Left ventricle myocardium superior (tissue), 1 donor: ENCODE measurements at places on chromosomes 7 and 10.
A peak's percentile ranks its signal among the peaks of the same experiment; 100 is the strongest.

DNA sequence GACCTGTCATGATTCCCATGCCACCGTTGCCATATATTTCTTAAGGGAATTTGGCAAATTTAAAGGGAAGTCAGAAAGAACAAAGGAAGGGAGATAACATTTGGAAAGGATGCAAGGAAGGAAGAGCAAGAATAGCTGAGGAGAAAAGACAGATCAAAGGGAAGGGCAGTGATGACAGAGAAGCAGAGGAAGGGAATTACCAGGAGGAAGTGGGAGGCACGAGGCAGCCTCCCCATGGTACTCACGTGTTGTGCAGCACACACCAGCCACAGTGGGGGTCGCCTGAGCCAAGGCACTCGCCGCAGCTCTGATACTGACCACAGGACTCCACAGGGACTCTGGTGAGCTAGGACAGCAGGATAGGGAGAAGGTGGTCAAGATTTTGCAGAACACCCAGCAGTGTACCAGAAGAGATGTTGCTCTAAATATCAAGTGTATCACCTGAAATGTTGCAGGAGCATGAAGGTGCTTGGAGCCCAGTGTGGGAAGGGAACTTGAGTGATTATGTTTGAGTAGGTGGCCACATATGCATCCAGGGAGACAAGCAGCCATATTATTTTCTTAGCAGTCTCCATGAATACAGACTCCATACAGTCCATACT lies 335.3 kb downstream of the PLXNA4 start:
- no peak for DNase-seq

DNA sequence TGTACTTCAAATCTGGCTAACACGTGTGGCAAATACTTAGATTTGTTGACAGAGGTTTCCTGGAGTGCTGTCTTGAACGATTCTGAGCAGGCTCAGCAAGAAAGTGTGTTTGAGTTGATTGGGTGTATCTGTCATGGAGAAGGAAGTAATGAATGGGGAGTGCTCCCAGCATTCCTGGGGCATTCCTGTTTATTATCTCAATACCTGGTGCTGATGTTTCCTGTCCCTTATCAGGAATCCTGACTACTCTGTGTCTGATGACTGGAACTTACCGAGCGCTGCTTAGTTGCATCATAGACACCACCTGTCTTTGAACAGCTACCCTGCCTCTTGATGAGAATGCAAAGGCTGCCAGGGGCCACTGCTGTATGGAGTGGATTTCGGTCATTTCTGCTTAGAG lies 41.0 kb upstream of the TMEM248 start:
- DNase-seq, result no peak

- DNase-seq, result no peak
Observed at GRCh38 chr7:17622451-17622850, 317.8 kb downstream of the SNX13 start.

DNA sequence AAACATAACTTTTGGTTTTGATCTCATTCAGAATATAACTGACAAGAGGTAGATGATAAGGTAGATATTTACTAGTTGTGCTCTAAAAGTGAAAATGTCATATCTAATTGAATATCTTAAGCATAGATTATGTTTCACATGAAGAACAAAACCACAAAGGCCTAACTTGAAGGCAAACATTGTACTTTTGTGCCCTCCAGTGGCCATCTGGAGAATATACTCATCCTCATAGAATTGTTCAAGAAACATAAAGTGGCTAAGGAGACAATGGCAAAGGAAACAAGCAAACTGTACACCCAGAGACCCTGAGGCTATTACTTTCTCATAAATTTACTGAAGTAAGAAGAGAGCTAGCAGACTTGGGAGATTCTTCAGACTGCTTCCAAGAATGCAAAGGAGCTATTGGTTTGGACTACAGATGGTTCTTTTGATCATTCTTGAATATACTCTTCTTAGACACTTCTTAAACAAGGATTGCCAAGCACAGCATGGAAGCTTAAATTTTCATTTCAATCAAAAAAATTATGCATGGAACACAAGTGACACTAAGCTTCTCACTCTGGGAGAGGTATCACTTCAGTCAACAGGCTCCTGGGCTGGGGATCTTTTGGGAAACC lies 98.2 kb upstream of the DKK1 start:
- DNase-seq, result no peak

DNA sequence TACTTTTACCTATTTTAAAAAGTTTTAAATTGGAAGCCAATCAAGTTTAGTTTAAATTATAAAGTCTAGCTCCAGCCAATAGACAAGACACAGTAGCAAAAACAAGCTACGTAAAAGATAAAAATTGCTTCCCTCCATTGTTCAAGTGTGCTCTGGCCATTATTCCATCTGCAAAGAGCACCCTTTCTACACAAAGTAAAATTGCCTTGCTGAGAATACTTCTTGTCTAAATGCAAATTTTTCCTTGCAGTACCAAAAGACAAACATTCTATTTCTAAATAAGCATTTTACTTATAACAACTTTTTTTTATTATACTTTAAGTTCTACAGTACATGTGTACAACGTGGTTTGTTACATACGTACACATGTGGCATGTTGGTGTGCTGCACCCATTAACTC lies 75.9 kb upstream of the ZNF746 start:
- no peak for DNase-seq

DNA sequence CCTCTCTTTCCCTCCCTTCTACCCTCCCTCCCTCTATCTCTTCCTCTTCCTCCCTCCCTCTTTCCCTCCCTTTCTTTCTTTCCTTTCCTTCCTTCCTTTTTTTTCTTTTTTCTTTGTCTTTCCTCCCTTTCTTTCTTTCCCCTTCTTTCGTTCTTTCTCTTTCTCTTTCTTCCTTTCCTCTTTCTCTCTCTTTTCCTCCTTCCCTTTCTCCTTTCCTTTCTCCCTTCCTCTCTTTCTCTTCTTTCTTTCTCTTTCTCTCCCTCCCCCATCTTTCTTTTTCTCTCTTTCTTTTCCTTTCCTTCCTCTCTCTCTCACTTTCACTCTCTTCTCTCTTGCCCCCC lies 7.4 kb downstream of the CLDN3 start:
- no peak for DNase-seq

DNA sequence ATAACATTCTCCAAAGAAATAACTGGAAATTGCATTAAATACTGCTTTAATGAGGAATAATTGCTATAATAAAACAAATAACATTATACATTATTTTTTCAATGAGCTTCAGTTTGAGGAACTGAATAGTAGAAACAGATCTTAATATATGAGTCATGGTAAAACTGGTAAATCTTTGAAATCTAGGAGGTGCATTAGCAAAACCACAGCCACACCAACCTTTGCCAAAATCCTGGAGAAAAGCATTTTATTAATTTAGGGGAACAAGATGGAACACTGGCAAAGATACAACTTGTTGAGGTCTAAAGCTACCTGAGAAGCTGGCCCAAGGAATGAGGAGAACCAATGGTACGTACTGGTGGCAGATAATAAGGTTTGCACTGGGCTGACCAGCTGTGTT lies 5.4 kb upstream of the ASL start:
- DNase-seq, result no peak

DNA sequence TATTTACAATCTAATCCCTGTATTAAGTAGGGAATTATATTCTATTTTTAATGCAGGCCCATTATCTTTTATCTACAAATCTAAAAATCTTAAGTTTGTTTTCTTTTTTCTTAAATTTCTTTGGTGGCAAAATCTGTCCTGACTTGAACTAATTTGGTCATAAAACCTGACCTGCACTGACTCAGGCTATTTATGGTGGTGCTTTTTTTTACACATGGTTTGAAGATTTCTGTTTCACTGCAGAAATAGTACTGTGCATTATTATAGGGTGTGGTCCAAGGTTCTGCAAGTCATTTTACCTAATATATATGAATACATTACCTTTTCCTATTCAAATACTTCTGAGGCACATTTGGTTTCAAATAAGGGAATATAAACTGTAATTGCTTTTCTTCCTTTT lies 137.0 kb downstream of the CD36 start:
- DNase-seq, result no peak

DNA sequence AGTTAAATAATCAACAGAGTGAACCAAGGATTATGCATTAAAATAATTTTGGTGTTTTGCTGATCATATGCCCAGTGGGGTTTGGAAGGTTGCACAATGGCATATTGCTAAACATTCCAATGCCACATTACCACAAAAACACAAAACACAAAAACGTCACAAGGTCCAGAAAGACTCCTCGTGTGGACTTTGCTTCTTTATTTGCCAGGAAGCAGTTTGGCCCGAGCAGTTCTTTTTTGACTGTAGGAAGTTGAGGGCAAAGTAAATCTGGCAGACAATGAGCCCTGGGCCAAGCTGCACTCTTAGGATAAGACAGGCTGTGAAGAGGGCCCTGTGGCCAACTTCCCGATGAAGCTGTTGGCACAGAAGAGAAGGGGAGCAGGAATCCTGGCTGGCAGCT lies 39.2 kb upstream of the SLC35B4 start:
- DNase-seq, result peak; percentile 41

DNA sequence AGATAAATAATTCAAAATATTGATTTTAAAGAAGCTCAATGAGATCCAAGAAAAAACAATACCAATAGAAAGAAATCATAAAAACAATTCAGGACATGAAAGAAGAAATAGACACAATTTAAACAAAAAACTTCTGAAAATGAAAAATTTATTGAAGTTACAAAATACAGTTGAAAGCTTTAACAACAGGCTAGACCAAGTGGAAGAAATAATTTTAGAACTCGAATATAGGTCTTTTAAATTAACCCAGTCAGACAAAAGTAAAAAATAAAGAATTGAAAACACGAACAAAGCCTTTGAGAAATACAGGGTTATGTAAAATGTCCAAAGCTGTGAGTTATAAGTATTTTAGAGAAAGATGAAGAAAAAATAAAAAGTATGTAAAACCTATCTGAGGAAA lies 152.4 kb upstream of the SMIM30 start:
- no peak for DNase-seq

- DNase-seq, result peak; percentile 50
Observed at GRCh38 chr10:93080350-93081046, 6.8 kb downstream of the CYP26A1 start.

- no peak for DNase-seq
Observed at GRCh38 chr7:43977525-43977924, 20.2 kb upstream of the SPDYE1 start.

DNA sequence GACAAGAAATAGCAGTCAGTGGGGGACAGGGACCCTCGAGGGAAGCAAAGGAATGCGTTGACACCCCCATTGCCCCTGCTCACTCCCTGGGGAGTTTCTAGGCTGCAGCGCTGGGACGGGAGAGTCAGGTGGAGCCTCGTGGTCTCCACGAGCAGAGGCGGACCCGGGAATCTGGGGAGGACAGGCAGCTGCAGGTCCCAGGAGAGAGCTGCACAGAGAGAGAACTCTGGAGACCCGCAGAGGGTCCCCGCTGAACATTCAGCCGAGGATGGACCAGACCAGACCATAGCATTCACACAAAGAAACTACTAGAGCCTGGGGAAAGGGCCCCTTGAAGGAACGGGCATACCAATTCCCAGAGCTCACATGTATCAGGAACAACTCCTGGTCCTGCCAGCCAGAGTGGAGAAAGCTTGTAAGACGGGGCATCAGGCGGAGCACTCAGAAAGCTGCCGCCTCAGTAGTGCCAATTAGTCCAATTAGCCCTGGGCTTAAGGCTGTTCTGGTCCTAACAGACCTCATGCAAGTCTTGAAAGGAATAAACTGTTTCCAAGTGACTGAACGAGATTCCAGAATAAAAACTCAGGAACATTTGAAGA lies 966.7 kb upstream of the ZNF722 start:
- no peak for DNase-seq

GRCh38 chr7:64320547-64321513 lies 7.1 kb downstream of the ZNF736 start:
- no peak for DNase-seq

DNA sequence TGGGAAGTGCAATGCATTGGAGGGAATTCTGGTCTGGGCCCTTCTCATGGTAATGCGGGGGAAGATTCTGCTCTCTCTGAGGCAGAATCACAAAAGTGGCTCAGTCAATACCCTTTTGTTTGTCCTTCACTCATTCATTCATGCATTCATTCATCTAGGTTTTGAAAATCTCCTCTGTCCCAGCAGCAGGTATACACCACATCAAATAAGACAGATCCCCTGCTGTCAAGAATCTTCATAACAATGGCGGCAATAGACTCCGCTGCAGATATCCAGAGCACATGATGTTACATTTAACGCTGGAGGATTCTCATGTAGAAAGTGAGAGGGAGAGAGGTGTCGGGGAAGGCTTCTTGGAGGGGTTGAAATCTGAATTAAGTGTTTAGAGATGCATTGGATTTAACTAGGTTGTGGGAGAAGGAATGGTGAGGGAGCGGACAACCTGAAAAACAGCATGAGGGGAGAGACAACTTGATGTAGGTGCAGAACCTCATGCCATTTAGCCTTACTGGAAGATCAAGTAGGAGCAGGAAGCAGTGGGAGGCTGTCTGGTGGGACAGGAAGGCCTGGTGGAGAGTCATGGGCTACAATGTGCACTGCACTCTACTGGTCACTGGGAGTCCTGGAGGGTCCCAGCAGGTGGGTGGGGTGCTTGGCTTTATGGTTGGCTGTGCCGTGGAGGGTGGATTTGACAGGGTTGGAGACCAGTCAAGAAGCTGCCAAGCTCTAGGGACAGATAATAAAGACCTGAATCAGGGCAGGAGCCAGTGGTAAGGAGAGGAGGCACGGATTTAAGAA lies 5.2 kb upstream of the FAM180A start:
- DNase-seq, result no peak

DNA sequence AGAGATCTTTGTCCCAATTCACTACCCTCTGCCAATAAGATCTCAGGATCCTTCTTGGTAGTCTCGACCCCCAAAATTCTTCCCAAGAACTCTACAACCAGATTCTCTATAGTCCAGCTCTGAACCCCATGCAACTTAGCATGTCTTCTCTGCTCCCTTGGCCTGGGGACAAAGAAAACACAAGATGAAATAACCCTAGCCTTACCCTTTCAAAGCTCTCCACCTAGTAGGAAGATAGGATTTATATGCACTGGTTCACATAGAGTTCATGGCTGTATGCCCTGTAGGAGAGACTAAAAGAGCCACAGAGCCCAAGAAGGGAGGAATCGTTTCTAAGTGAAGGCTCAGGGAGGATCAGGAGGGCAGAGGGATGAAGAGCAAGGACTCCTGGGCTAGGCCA lies 96.1 kb downstream of the PPP1R3C start:
- no peak for DNase-seq

DNA sequence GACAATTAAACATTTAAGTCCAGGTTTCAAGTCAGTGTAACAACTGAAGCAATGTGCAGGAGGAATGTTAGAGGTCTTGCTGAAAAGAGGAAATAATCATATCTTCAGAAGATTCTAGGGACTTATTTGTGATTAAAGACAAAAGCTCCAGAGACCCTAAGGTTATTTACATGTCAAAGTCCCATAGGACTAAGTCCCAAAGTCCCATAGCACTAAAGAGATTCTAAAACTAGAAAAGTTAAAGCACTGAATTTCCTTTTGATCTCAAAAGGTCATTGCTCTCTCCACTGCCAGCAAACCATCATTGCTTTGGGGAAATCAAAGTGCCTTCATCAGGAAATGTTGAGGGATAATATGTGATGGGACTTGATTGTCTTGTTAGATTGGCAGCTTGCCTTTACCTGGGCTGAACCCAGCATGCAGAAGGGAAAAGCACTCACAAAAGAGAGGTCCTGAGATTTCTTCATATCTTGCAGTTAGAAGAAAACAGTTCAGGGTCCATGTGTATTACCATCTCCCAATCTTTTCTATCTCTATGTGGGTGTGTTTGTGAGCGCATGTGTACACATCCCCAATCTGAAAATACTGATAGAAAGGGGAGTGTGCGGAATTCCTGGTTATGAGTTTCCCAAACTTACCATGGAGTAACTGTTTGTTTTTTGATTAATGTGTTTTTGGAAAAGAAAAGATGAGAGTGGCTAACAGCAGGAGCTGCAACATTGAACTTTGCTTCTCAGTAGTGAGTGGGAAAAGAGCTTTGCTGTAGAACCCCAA lies 21.8 kb downstream of the NUDT13 start:
- DNase-seq, result no peak

GRCh38 chr10:71252220-71252619 lies 39.9 kb downstream of the UNC5B start:
- no peak for DNase-seq
